Hepatic stellate cell (primary cell): ENCODE measurements at places on chromosomes 4 and X.

DNA sequence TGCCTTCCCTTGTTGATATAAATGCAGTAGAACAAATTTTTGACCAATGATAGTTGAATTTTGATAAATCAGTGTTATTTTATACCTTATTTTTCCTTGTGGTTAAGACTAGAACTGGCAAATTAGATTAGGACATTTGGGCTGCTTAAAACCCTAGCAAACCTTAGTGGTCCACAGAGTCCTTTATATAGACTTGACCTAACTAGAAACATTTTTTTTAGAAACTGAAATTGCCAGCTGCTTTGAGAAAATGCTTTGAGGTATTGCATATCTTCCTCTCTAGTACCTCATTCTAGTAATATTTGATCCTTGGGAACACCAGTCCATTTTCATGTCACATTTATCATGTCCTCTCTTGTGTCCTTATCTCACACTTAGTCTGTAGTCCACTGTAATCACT is 580.3 kb downstream of the FSTL5 start:
- no peak for DNase-seq

- DNase-seq, result no peak
Measured at GRCh38 chr4:180596888-180597483, 1646.2 kb upstream of the TENM3 start.

- no peak for DNase-seq
Measured at GRCh38 chr4:10057023-10057395, 35.7 kb upstream of the SLC2A9 start.

- no peak for DNase-seq
Measured at GRCh38 chr4:88734403-88734949, 36.8 kb upstream of the NAP1L5 start.

DNA sequence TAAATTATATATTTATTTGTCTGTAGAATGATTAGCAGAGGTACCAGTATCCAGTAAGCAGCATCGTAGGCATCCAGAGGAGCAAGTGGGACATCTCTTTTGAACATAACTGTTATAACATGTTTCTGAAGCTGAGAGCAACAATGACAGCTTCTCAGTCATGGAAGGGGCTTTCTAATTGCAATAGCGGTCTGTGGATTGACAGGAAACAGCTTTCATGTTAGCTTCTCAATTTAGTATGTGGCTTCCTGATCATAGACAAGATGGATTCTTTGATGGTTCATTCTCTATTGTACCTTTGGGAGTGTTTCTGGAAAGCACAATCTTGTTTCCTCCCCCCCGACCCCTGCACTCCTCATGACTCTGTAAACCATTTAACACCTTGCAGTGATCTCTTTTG is 434.6 kb upstream of the GNPDA2 start:
- DNase-seq, result no peak

DNA sequence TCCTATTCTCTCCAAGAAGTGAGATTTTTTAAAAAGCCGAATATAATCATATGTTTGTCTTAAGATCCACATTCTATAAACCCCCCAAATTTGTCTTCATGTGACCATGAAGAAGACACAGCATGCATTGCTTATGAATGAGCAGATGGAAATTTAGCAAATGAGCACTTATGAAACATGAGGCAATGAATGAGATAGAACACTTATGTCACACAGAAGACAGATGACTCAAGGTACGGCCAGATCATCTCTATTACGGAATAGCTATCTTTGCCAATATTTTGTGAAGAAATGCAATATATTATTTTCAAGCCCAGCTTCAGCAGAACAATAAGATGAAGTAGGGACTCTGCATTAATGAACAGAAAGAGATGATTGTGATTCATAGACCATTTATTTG is 21.4 kb downstream of the PHEX start:
- DNase-seq, result no peak

DNA sequence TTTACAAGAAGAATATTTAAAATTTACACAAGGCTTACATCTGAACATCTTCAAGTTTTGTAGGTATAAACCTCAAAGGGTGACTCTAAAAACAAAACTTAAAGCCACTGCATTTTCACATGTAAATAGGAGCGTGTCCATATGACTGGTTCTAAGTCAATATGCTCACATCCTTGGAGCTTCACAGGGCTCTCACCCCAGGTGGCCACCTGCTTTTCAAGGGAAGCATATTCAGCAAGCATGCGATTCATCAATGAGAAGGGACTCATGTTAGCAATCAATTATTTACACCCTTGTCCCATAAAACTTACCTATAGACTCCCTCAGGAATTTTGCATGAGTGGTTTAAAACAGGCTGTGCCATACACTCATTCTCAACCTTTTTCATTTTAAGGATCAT is 17.8 kb upstream of the KLHL34 start:
- DNase-seq, result no peak

GRCh38 chr4:21177871-21178270 is 477.6 kb downstream of the PACRGL start:
- DNase-seq, result no peak

GRCh38 chr4:98557194-98557892 is 101.1 kb downstream of the TSPAN5 start:
- DNase-seq, result no peak

DNA sequence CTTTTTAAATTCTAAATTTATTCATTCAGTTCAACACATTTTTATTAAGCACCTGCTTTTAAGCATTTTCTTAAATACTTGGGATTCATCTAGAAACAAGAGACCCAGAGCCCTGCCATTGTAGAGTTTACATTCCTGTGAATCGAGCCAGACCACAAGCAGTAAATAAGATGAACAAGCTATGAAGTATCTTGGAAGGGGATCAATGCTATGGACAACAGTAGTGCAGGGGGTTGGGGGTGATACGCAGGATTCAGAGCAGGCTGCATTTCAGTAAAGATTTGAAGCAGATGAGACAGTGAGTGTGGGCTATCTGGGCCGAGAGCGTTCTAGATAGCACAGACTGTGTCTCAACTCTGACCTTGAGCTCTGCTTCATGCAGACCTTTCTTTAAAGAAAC is 35.1 kb downstream of the CLDN22 start:
- no peak for DNase-seq

DNA sequence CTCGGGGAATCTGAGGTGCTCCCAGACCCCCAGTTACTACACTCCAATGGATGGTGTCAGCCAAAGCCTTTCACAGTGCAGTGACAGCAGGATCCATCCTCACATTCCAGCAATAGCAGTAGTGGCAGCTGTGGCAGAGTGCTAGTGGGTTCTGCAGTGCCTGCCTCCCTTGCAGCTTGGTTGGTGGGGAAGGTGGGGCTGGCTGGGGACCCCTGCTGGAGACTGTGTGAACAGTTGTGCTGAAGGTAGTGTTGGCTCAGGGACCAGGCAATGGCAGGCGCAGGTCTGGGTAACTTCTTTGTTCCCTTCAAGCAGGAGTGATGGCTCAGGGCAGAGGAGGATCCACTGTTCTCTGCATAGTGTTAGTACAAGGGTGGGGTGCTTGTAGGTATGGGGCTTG is 343.7 kb upstream of the TRAM1L1 start:
- DNase-seq, result no peak

DNA sequence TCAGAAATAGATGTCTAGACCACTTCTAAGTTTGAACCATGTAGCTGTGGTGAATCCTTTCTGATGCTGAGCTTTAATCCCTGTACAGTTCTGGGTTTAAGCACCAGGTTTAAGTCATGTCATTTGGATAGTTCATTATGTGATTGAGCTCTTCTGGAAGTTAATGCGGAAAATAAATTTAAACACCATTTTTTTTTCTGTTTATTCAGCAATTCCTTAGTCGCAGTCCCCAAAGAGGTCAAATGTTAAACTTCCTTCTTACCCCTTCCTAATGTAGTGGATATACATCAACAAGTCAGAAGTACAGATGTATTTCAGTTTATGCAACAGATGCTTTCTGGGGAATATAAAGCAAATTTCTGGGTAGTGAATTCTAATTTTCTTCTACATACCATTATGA is 52.9 kb downstream of the CNKSR2 start:
- DNase-seq, result no peak

GRCh38 chrX:118455013-118455412 is 40.6 kb upstream of the DOCK11 start:
- DNase-seq, result no peak

GRCh38 chrX:35122756-35123155 is 180.2 kb downstream of the FAM47B start:
- no peak for DNase-seq

DNA sequence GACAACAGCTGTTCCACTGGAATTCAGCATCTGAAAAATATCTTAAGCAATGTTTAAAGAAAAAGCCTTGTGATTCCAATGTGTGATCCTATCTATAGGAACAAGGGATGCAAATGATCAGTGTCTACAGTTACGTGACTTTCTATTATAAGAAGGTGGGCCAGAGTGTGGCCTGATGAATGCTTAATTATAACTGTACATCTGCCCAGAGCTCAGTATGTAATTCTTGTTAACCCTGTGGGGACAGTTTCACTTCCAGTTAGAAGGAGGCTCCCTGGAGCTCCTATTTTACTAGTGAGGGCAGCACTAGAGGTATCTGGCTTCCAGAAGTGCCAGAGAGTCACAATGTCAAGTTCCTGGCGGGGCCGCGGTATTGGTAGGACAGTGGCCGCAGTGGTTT is 288.5 kb downstream of the USP46 start:
- no peak for DNase-seq

DNA sequence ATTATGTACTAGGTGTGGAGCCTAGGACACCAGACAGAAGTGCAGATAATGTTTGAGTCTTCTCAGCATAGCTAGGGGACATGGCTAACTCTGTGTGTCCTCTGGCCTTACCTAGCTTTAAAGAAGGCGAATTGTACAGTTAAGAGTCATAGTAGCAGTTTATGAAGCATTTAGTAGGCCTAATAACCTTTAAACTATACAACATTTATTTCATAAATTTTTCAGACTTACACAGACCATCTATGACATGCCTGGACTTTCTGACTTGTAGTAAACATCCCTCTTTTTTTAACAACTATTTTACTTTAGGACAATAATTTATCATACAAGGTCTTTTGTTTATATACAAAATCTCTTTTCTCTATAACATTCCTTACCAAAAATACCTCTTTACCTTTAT is 37.4 kb downstream of the ETNPPL start:
- DNase-seq, result no peak

DNA sequence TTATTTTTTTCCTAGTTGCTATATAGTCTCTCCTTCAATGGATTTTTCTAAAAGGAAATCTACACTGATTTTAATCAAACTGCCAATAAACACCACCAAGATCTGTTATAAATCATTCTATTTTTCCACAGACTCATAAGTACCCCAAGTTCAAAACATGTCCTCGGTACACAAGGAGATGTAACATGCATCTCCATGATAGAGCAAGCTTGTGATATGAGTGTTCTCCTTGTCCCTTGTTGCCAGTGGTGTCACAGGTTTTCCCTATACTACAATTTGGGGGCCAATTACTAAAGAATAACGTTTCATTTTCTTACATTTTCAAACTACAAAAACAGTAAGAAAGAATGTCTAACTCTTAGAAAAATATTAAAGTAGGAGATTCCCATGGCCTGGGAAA is 491 bp downstream of the ARHGEF6 start:
- no peak for DNase-seq

GRCh38 chr4:22884157-22884556 is 191.4 kb downstream of the GBA3 start:
- DNase-seq, result no peak

GRCh38 chr4:150641612-150642011 is 59.7 kb downstream of the MAB21L2 start:
- no peak for DNase-seq

DNA sequence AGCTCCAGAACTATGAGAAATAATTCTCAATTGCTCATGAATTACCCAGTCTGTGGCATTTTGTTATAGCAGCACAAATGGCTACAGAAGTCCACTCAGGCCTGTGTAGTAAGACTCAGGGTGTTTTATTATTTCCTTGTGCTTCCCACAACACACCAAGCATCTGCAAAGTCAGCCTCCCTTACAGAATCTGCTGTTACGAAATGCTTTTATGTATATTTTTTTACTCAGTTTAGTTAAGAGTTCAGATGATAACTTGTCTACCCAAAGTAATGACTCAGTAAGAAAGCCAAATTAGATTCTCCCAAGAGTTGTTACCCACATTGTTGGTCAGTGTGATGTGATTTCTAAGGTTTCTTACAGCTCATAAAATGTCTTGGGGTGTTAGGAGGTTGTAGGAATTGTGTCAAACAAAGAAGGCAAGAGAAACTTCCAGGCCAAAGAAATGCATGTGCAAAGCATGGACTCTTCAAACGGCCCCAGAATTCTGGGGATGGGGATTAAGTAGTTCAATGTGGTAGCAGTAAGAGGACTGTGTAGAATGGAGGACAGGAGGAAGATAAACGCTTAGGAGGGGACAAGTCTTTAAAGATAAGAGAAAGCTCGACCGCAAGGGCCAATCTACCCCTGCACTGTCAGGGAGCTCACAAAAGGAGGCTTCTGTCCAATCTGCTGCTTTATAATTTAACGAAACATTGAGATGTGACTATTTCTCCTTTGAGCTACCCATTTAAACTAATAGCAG is 35.4 kb upstream of the TMEM184C start:
- DNase-seq, result no peak

DNA sequence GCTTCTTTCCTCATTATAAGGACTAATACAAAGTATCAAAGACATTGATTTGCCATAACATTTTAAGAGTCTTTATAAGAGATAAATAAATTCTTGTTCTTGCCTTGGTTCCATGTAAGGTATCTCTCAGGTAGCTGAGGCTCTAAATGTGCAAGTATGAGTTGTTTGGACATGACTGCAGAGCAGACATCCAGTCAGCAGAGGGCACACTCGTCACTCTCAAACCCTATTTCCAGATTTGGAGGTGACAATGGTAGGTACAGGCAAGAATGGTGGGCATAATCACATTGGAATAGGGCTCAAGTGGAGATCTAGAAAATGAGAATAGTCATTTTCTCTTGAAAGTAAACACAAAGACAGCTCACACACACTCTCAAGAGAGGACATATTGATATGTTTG is 133.3 kb upstream of the ZIC3 start:
- no peak for DNase-seq

- no peak for DNase-seq
Measured at GRCh38 chr4:74217365-74217764, 59.4 kb downstream of the MTHFD2L start.

- DNase-seq, result no peak
Measured at GRCh38 chr4:74665346-74665745, 129.0 kb downstream of the BTC start.

DNA sequence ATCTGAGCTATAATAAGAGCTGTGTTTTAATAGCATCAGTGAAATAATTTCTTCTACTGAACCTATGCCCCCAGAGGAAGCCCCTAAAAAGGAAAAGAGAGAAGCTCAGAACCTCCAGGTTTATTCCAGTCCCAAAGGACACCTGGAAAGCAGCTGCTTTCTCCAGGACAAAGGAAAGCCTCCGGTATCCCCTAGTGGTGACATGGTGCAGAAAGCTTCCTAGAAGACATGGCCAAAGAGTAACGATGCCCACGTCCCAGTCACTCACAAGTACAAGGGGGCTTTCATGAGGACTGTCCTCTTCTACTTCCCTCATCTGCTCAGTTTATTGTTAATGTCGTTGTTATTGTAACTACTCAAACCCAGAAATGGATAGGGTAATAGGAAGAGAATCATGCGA is 343.9 kb downstream of the UNC5C start:
- DNase-seq, result no peak

- no peak for DNase-seq
Measured at GRCh38 chrX:133984857-133985163, 584 bp downstream of the GPC3 start.
